LHCN-M2 (cell line): ENCODE measurements at places on chromosomes 2 and 18.

DNA sequence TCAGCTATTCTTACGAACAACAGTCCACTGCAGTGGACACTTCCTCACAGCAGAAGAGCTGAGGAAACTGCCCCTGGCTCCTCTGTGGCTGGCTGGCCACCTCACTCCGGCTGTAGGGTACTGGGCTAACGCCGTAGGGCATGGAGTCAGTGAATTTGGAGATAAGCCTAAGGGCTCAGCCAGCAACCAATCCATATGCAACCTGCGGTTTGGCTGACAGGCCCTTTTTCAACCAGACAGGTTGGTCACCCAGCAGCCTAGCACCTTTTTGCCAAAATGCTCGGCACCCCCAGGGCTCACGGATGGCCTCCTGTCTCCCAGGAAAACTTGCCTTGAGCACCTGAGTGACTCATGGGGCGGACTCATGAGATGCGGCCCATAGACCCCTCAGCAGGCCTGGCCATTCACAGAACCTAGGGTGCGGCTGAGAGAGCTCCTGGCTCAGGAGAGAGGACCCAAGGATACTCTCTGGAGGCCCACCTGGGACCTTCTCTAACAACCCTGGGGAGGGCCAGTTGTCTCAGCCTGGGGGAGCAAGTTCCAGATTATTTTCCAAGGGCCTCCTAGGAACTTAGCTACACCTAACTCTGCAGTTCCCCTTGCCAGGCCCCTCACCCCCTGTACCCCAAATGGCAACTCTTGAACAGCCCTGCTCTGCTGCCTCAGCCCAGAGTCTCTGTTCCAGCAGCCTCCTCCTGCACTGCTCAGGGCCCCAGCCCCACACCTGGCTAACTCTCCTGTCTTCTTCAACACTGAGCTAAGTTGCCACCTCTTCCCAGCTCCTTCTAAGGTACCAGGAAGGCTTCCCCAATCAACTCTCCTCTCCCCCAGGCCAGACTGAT lies 252.1 kb downstream of the CYP26B1 start:
- DNase-seq: no peak

- no peak for DNase-seq
These were observed 12.4 kb downstream of the ALPK2 start for GRCh38 chr18:58616446-58616845.

GRCh38 chr2:134258684-134259388 lies 5.0 kb downstream of the MGAT5 start:
- DNase-seq: no peak

GRCh38 chr18:8081872-8082553 lies 514.9 kb downstream of the PTPRM start:
- DNase-seq: no peak

DNA sequence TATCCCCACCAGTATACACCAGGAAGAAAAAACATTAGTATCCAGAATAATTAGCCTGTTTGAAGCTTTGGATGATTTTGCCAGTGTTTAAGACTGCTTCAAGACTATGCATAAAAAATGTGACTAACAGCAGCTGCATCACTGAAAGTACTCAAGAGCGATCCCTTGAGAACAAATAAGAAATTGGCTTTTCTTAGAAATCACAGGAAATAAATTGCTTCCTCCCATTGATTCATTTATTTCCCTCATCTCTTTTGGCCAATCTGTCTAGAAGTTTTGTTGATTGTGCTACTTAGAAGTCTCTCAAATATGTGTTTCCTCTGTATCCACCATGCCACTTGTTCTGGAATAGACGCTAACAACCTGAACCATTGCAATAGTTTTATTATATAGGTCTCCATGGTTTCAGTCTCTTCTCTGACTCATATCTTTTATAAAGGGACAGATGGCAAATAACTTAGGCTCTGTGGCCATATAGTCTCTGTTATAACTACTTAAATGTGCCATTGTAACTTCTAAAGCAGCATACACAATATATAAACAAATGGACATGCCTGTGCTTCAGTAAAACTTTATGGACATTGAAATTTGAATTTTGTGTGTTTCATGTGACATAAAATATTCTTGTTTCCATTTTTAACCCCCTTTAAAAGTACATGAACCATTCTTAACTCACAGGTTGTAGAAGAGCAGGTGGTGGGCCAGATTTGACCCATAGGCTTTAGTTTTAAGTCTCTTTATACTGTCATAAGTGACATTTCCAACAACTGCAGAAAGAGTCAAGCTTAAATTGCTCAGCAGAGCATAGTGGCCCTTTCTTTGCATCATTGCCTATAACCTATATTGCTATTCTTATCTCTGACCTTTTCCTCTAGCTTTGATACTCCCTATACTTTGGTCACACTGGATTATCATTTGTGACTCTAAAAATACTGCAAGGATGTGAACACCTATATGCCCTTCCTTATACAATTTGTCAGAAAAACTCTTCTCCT lies 123.9 kb downstream of the MC4R start:
- no peak for DNase-seq

- no peak for DNase-seq
These were observed 41.3 kb downstream of the RAB10 start for GRCh38 chr2:26075173-26075572.

DNA sequence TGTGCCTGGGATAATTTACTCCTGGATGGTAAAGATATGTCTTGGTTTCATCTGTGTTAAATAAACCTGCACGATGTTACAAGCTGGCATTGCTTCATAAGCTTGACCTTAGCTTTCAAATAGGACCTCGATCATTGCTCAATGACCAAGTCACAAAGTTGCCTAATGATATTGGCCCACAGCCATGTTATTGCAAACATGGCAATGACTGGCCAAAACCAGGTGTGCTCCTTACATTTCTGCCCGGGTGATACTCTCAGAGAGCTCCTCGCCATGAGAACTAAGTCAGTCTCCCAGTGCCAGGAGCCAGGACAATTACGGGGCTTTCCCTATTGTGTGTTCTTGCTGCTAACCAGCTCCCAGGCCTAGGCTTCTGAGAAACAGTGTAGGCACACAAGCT lies 72.5 kb upstream of the CYP1B1 start:
- DNase-seq: peak; percentile 72

- no peak for DNase-seq
These were observed 270.1 kb downstream of the EIPR1 start for GRCh38 chr2:3107567-3107966.

DNA sequence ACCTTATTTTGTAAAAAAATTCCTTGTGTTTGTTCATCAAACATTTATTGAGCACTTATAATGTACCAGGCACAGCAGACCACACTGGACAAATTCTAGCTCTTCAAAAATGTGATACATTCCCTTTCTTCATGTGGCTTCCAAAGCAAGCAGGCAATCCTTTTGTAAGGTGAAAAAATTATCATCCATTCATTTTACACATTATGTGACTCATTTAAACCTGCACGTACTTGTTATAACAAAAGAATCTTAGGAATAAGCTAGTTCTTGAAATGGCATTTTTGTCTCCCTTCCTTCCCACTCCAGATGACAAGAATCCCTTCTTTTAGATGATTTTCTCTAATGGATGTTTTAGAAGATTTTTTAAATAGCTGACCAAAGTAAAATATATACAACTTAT lies 104.6 kb downstream of the KLF7 start:
- no peak for DNase-seq
